ENCODE measurements at places on chromosomes 12 and 14. TPM values are rescaled to one million over a fixed set of nuclear protein-coding genes. Genes with fewer than 3 reads are reported as not detected.

SLC35F4 gene
- 0.07 TPM for total RNA-seq

TEAD4 gene
- total RNA-seq, result 8.3 TPM

PPP1R1A gene
- total RNA-seq, result 14.0 TPM

ACVRL1 gene
- total RNA-seq, result 11.6 TPM

SLC8A3 gene
- total RNA-seq, result 2.6 TPM

PPP4R4 gene
- total RNA-seq, result 3.8 TPM

SLC10A1 gene
- total RNA-seq, result 1.7 TPM

TOGARAM1 gene
- total RNA-seq, result 34.8 TPM

TRHDE gene
- total RNA-seq, result 5.0 TPM

PRMT5 gene
- total RNA-seq, result 52.2 TPM

CPNE6 gene
- total RNA-seq, result not detected

Measured in hepatocyte (in vitro differentiated cells).